ENCODE measurements at places on chromosomes 6 and 20. TPM values are rescaled to one million over a fixed set of nuclear protein-coding genes. Genes with fewer than 3 reads are reported as not detected.

- no peak overlapping the region for H3K27ac ChIP-seq
- peaks cover 8% of the 10 kb centered on the region for H3K4me1 ChIP-seq
- H3K4me3 ChIP-seq, result no peak overlapping the region
Observed at GRCh38 chr6:168322966-168323365, 3.4 kb upstream of the DACT2 start.

- H3K36me3 ChIP-seq, result peaks cover 100% of the 10 kb centered on the region
- H3K27me3 ChIP-seq, result no peaks in the 10 kb centered on the region
- H3K27ac ChIP-seq, result no peak overlapping the region
- H3K4me1 ChIP-seq, result peaks cover 4% of the 10 kb centered on the region
- DNase-seq, result no peak
Observed at GRCh38 chr6:43524483-43524961, 7.6 kb downstream of the POLR1C start.

GRCh38 chr6:71510057-71510713 is 221.6 kb downstream of the OGFRL1 start:
- peak; percentile 63 for DNase-seq
- H3K27ac ChIP-seq, result no peak overlapping the region
- H3K36me3 ChIP-seq, result no peaks in the 10 kb centered on the region
- H3K4me1 ChIP-seq, result no peaks in the 10 kb centered on the region

GRCh38 chr6:43142101-43142500 is 29.0 kb upstream of the SRF start:
- no peak overlapping the region for H3K4me3 ChIP-seq
- H3K27me3 ChIP-seq, result no peaks in the 10 kb centered on the region
- H3K27ac ChIP-seq, result no peak overlapping the region
- H3K4me1 ChIP-seq, result peaks cover 9% of the 10 kb centered on the region

- H3K4me3 ChIP-seq, result no peak overlapping the region
- H3K27ac ChIP-seq, result peak overlapping the region; percentile 27
- no peaks in the 10 kb centered on the region for H3K36me3 ChIP-seq
- H3K27me3 ChIP-seq, result no peaks in the 10 kb centered on the region
Observed at GRCh38 chr6:3835055-3835731, 14.0 kb upstream of the FAM50B start.

DNA sequence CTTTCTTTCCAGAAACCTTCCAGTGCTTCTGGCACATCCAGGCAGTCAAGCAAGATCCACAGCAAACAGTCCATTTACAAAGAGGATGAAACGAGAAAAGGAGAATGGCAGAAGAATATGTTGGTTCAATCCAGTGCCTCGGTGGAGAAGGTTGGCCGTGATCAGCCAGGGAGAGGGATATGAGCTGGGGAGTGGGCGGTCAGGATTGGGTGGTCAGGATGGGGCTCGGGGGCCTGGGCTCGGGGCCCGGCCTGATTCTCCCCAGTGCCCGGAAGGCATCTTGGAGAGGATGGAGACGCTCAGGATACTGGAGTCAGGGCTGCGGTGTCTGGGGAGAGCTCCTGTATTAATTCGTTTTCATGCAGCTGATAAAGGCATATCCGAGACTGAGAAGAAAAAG is 61.3 kb downstream of the EFCAB8 start:
- DNase-seq, result peak; percentile 38
- H3K27ac ChIP-seq, result no peak overlapping the region
- no peaks in the 10 kb centered on the region for H3K4me1 ChIP-seq

DNA sequence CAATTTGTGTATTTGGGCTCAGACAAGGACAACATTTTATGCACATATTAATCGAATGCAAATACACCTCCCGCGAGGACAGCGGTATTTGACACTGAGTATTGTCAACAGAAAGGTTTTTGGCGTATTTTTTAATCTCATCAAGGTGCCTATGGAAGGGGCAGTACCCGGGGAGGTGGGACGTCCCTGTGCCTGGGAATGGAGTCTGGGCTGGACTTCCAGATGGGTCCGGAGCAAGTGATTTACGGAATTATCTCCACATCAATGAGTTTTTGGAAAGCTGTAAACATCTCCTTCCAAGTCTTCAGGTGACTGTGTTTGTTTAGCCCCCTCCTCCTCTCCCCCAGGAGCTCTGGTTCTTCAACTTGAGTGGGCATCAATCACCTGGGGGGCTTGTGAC is 39.8 kb downstream of the PRR18 start:
- DNase-seq, result no peak
- no peaks in the 10 kb centered on the region for H3K4me1 ChIP-seq
- H3K36me3 ChIP-seq, result no peaks in the 10 kb centered on the region
- no peak overlapping the region for H3K4me3 ChIP-seq
- H3K27me3 ChIP-seq, result peaks cover 26% of the 10 kb centered on the region
- no peak overlapping the region for H3K27ac ChIP-seq

The CCN5 gene
- 137 TPM for total RNA-seq

The KCNQ2 gene
- 0.76 TPM for total RNA-seq

The BMP5 gene
- not detected for total RNA-seq
